ENCODE measurements at places on chromosomes 7 and 10. TPM values are rescaled to one million over a fixed set of nuclear protein-coding genes. Genes with fewer than 3 reads are reported as not detected.
A peak's percentile ranks its signal among the peaks of the same experiment; 100 is the strongest.

MAPK8 gene
- 22.4 TPM for total RNA-seq

DNA sequence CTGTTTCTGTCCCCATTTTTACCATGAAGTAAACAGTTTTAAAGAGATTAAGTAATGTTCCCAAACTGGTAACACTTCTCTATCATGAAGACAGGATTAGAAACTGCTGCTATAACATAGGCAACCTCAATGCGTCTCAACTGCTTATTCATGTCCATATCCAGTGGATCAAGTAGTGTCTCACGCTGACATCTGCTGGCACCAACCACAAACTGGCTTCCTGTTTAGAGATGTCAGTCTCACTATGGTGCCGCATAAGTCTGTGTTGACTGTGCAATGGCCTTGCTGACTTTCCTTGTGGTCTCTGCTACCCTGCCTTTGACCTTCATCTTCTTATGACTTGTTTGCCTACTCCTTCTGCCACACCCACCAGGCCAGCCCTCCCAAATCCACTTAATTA lies 369.6 kb upstream of the DPP6 start:
- DNase-seq = no peak

GRCh38 chr7:82247814-82248433 lies 195.7 kb downstream of the CACNA2D1 start:
- DNase-seq = no peak

- DNase-seq = no peak
Observed at GRCh38 chr10:48517911-48518811, 86.7 kb downstream of the ARHGAP22 start.

GRCh38 chr10:44858988-44859387 lies 52.1 kb upstream of the TMEM72 start:
- peak; percentile 3 for DNase-seq

DNA sequence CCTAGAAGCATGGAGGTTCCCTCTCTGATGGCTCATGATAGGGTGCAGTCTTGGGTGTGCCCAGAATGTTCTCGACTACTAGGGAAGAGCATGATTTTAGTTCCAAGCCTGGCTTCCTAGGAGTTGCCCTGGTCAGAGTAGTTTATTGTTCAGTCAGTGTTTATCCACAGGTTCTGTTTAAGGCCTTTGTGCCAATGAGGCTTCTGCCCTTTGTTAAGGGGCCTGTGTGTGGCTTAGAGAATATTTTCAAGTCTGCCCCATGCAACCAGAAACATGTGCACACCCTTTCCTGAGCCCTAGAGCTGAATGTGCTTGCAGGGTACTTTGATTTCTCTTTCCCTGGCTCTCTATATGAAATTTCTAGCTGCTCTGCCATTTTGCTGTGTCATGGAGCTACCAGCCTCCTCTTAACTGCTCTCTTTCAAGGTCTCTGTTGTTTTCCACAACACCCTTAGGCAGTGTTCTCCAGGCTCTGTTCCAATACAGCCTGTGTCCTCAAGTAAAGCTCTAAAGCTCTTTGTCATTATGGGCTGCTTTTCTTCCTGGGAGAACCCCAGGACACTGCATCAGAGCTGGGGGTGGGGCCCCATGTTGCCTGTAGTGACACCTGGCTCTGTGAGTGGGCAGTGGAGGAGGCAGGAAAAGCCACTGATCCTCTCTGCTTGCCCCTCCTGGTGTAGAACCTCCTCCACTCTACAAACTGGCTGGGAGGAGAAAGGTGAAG lies 34.1 kb upstream of the TSPAN33 start:
- DNase-seq = no peak

DNA sequence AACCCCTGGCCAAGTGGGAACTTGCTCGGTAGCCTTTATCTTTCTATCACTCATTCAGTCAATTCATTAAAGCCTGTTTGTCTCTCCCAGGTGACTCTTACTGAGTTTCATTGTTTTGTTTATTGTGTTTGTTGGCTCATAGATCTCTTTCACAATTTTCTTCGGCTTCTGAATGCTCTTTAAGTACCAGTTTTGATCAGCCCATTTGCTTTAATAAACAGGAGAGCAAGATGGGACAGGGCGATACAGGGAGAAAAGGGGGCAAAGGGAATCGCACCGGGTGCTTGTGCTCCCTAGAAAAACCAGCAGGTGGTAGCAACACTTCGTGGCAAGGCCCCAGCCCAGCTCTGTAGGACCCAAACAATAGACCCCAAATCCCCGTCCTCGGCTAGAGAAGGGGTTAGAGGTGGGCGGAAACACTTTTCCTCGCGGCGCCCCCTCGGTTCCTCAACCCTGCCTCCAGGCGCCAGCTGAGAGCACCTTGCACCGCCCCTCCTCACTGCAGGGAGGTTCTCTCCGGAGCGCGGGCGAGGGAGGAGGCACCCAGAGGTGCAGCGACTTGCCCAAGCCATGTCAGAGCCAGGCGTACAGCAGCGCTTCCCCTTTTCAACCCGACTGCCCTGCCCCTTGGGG lies 1.0 kb upstream of the EPHB6 start:
- peak; percentile 70 for DNase-seq

TMEM213 gene
- not detected for total RNA-seq

GAD2 gene
- total RNA-seq = not detected

All from left lobe of liver (tissue), 2 donors.